ENCODE measurements at places on chromosomes 12 and 14.
A peak's percentile ranks its signal among the peaks of the same experiment; 100 is the strongest.

GRCh38 chr14:22007363-22007762 lies 333.7 kb upstream of the OR4E1 start:
- no peak for DNase-seq

DNA sequence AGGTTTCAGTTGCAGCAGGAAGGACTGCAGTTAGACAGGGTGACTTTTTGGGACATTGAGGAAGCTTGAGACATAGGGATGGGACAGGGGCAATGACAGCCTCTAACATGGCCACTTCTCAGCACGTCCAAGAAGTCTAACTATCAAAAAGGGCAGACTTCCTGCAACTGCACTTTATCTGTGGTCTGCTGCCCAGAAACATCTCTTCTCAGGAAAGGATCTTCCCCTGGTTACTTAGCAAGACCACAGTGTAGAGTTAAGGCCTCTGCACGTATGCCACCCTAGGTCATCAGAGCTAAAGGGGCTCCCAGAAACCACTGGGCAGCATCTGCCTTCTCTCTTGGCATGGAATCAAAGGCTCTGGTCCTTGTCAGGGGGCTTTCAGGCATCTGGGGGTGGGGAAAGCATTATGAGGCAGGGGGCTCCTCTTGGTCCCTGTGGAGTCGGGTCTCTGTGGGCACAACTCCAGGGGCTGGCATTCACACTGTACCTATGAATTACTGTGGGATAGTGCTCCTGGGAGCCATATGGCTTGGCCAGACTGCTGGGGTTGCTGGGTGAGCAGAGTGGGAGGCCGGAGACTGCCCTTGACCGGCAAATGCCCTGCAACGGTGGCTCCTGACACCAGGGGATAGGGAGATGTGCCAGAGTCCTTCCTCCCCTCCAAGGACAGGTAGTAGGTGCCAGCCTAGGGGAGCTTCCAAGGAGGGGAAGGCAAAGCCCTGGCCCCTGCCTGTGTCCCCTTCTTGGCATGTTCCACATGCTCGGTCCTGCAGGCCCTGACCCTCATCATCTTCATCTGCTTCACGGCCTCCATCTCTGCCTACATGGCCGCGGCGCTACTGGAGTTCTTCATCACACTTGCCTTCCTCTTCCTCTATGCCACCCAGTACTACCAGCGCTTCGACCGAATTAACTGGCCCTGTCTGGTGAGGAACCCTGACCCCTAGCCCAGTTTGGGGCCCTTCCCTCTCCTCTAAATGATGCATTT lies 1.0 kb downstream of the CMTM5 start:
- DNase-seq: no peak

- no peak for DNase-seq
These were observed 21.6 kb upstream of the CHFR start for GRCh38 chr12:132909030-132909368.

DNA sequence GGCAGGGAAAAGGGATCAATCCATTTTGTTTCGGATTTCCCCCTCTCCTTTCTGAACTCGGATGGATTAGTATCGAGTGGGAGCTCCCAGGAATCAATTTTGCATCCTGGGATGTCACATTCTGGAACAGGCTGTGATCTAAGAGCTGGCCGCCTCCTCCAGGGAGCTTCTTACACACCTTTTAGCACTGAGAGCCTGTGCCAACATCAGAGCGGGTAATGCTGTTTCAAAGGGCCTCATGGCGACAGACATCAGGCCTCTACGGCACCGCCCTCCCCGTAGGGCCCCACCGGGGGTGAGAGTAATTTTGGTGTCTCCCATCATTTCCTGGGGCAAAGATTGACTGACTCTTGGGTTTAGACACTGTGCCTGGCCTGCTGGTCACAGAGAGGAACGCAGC lies 2.7 kb downstream of the GALNT9 start:
- DNase-seq: no peak

DNA sequence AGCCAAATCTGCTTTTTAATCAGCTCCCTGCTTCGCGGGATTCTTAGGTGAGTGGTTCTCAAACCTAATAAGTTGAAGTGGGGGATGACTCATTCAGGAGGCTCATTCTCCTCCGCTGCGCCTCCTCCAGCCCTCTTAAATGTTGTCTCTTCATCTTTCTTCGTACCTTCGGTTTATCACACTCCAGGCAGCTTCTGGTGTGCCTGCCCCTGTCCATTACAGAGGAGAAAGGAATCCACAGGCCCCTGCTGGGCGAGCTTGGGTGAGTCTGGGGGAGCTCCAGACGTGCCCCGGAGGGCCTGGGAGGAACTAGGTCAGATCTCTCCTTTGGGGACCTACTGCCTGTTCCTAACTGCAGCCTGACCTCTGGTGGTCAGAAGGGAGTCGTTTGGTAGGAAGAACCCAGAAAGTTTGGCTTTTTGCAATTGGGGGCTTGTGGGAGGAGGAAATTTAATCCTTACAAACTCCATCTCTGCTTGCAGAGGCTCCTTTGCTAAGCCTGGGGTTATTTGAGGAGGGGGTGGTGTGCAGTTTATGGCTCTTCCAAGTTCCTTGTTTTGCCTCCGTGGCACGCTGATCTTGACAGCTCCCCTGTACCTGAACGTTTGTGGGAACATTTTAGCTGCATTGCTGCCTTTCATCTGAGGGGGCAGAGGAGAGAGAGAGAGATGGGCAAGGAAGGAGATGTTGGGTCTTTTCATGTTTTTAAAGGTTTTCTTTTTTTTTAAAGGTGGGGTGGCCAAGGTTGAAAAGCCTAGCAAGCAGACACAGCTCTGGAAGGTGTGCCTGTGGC lies 84.1 kb upstream of the GNG2 start:
- DNase-seq: no peak

DNA sequence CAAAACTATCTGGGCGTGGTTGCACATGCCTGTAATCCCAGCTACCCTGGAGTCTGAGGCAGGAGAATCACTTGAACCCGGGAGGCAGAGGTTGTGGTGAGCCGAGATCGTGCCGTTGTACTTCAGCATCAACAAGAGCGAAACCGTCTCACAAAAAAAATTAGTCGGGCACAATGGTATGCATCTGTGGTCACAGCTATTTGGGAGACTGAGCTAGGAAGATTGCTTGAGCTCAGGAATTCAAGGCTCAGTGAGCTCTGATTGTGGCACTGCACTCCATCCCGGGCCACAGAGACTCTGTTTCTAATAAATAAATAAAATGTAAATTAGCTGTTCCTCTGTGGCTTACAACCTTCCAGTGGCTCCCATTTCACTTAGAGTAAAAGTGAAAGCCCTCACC lies 28.0 kb downstream of the RCOR1 start:
- DNase-seq: no peak

DNA sequence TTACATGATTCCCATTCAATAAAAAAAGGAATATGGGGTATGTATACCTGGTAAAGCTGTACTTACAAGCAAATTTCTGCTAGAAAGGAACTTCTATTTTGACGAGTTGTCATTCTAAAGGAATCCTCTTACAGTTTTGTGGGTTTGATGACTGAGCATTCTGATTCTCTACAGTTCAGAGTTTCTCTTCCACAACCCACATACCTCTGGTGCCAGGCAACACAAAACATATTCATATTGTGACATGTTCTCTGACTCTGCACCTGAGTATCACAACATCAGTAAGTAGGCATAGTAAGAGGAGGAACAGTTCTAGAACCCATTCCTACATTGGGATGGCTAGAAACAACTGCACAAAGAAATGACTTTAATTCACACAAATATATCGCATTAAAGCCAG lies 636.6 kb downstream of the MED13L start:
- no peak for DNase-seq

- no peak for DNase-seq
These were observed 32.9 kb downstream of the ZFHX2 start for GRCh38 chr14:23518709-23519108.

DNA sequence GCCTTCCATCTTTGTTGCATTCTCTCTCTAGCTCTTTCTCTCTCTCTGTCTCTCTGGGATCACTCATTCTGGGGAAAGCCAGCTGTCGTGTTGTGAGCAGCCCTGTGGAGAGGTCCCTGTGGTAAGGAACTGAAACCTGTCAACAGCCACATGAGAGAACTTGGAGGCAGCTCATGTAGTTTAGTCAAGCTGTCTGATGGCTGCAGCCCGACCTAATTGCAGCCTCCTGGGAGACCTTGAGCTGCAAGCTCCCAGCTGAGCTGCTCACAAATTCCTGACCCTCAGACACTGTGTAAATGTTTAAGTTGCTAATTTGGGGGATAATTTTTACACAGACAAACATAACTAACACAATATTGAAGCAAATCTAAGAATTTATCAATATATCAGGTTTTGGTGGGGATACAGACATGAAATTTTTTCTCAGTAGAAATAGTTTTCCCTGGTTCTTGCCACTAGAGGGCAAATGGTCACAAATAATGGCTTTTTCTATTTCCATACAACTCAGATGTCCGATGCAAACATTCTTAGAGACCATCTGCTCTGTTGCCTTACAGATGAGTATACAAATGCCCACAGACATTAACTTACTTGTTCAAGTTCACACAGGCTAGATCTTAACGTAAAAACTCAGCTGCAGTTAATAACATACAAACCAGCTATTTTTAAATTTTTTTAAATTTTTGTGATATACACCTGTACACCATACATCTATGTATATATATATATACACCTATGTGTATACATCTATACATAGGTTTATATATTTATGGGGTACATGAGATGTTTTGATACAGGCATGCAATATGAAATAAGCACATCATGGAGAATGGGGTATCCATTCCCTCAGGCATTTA lies 15.5 kb upstream of the KRR1 start:
- no peak for DNase-seq

- DNase-seq: no peak
These were observed 323.1 kb upstream of the FBXO33 start for GRCh38 chr14:39755269-39755878.

DNA sequence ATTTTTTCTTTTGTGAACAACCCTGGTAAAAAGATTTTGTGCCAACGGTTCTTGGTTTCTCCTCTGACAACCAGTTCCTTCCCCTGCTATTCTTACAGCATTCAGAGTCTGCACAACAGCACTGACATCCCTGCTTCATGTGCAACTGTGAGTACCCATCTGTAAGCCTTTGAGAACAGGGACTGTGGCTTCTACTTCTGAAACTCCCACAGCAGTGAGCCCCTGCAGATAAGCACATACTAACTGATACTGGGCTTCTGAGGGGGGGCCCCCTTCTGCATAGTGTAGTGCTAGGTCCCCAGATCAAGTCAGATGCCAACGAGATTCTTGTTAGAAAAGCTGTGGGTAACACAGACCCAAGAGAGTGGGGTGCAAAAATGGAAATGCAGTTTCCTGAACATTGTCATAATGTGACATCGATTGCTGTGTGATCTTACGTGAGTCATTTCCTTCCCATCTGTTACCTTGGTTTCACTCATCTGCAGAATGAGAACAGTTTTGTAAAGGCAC lies 11.1 kb upstream of the NINJ2 start:
- DNase-seq: peak; percentile 39

- DNase-seq: no peak
These were observed 581 bp downstream of the PAPOLA start for GRCh38 chr14:96502621-96503305.

DNA sequence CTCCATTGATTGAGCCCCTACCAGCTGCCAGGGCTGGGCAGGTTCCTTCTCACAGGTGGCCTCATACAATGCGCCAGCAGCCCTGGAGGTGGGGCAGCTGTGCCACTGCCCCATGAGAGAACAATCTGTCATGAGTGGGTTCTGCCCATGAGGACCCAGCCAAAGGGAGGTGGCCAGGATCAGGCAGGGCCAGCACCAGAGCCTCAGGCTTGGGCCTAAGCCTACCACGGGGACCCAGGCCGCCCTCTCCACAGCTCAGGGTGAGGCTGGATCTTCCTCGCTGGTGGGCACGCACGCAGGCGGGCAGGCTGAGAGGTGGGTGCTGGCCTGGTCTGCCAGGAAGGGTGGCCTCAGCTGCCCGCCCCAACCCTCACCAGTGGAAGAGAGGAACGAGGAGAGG lies 110.7 kb downstream of the KIF26A start:
- no peak for DNase-seq

DNA sequence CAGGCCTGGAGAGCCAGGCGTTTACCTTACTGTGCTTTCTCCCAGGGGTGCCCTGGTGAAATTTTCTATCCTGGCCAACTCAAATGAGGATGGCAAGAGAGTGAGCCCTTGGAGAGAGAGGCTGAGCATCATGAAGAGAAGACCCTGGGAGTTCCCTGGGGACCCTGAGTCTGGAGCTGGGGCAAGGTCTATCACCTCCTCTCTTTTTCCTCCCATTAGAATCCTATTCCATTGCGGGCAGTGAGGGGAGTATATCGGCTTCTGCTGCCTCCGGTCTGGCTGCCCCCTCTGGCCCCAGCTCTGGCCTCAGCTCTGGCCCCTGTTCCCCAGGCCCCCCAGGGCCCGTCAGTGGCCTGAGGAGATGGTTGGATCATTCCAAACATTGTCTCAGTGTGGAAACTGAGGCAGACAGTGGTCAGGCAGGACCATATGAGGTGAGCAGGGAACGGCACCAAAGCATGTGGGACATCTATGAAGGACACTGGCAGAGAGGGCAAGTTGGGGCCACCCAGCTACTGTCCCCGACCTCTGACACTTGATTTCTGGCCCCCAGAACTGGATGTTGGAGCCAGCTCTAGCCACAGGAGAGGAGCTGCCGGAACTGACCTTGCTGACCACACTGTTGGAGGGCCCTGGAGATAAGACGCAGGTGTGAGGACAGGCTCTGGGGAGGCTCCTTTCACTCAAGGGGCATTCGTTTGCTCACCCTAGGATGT lies 1.6 kb downstream of the ARHGEF25 start:
- no peak for DNase-seq

GRCh38 chr12:58086006-58086405 lies 144.6 kb downstream of the ATP23 start:
- DNase-seq: no peak

GRCh38 chr12:116293687-116294453 lies 16.4 kb upstream of the MED13L start:
- DNase-seq: no peak

DNA sequence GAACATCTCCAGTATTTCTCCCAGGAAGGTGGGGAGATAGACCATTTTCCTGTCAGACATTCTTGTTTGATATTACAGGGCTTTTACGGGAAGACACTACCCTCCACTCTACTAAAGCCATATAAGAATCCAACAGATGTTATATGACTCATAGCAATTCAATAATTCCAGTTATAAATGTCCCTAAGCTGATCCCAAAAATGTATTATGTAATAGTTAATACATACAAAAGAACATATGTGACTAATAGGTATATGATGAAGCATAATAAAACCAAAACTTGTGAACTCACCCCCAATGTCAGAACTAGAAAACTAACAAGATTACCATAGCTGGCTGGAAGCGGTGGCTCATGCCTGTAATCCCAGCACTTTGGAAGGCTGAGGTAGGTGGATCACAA lies 84.2 kb downstream of the EFCAB11 start:
- DNase-seq: no peak

GRCh38 chr12:113271466-113271852 lies 50.2 kb downstream of the TPCN1 start:
- DNase-seq: no peak
